ENCODE measurements at places on chromosomes 6 and 20.

DNA sequence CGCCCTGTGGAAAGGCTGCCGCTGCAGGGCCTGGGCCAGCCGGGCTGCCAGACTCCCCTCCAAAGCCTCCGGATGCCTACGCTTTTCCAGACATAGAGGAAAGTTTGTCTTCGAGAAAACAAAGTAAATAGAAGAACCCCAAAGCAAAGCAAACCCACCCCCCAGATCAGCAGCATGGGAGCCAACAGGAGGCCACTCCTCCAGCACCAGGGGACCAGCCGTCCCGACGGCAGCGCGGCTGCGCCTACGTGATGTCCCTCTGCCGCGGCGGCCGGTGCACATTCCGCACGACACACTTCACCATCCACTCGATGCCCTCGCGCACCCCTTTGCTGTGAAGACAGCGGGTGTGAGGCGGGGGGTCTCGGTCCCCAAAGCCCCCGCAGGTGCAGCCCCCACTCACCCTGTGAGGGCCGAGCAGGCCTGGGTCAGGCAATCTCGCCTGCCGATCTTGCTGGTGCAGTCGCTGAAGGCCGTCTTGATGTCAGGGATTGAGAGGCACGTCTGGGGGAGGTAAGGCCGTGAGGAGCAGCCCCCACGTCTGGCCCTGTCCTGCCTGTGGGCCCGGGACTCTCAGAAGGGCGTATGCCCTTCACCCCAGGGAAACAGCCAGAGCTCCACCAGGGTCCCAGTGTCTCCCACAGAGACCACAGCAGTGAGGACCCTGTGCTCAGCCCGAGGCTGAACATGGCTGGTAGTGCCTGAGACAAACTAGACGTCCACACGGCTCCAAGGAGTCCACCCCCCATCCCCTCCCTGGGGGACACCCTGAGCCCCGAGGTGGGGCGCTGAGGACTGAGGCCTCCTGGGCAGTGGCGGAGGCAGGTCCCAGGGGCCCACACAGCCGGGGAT, 4.0 kb downstream of the TNFRSF6B start:
- DNase-seq: no peak

DNA sequence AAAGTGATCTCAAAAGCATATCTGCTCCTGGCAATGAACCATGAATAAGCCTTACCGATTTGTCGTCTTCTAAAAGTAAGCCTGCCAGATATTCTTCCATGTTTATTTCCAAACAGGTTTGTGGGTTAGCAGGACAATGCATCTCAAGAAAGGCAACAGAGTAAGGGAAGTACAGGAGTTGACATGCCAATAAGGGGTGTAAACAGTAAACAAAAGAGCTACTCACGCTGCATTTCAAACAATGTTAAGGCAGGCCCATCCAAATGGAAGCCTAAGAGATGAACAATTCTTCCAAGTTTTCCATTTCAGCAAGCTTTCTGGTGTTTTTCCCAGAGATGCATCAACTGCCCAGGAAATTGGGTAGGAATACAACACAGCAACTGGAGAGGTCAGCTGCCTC, 27.8 kb upstream of the CRIP3 start:
- no peak for DNase-seq

GRCh38 chr20:19672498-19672897, 85.6 kb upstream of the RIN2 start:
- DNase-seq: no peak

GRCh38 chr20:39057911-39058310, 95.8 kb downstream of the DHX35 start:
- DNase-seq: no peak

- no peak for DNase-seq
These were observed 33.7 kb downstream of the NINL start for GRCh38 chr20:25551413-25552215.

DNA sequence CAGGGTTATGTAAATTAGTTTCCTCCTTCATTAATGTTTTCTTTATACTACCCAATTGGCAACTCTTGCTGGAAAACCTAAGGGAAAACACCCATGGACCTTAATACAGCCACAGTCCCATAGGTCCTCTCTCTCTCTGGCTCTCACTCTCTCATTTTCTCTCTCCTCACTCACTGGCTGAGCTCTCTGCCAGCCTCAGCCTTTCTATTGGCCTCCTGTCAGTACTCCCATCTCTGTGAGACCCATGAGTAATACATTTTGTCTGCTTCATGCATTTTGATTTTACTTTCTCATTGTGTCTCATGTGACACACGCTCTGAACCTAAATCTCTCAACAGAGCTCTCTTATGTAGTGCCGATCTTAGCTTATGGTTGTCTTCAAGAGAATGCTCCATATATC, 907.5 kb downstream of the C6orf118 start:
- no peak for DNase-seq

DNA sequence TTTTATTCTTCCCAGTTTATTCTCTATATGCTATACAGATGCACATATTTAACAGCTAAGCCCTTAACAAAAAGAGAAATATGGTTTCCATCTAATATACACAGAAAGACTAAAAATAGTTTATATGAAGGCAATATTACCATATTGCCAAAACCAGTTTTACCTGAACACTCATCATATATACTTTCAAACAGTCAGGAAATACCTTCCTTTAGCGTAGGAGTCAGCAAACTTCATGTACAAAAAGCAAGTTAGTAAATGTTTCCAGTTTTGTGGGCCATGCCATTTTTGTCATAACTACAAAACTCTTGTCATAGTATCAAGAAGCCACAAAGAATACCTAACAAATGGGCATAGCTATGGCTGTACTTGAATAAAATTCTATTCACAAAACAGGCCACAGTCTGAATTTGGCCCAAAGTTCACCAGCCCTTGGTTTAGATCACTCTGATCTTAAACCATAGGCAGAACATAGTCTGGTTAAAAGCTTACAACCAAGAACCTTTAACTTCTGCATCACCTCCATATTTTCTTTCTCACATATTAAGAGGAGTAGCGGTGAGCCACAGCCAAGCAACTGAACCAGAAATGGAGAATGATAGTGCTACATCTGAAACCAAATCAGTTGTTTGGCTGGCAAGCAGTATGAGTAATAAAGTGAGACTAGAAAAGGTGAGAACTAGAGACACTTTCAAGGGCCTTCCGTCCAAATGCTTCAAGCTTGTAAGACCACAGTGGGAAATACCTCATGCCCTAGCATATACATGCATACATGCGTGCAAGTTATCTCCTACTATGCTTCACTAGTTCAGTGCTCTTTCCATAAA, 116.6 kb downstream of the PTPRK start:
- no peak for DNase-seq

DNA sequence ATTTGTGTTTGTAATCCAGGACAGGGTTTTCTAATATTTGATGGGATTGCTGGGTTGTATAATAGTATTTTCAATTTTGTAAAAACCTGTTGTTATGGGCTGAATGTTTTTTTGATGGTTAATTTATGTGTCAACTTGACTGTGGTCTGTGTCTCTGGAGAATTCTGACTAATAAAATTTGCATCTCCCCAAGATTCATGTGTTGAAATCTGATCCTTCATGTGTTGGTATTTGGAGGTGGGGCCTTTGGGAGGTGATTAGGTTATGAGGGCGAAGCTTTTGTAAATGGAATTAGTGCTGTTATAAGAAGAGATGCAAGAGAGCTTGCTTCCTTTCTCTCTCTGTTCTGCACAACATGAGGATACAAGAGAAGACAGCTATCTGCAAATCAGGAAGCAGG, 48.7 kb upstream of the SAMD5 start:
- no peak for DNase-seq

DNA sequence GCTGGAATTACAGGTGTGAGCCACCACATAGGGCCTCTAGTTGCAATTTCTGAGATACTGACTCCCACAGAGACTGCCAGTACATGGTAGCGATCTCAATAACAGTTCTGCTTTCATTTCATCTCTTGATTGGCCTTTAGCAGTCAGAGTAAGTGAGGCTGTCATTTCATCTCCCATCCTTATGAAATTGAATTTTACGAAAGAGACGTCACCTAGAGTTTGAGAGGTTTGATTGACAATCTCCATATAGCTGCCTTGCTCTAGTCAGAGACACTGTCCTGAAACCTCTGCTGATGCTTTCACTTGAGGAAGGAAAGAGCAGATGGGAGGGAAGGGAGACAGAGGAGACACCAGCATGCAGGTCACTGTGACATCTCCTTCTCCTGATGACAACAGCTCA, 466.1 kb downstream of the NKAIN2 start:
- DNase-seq: no peak

DNA sequence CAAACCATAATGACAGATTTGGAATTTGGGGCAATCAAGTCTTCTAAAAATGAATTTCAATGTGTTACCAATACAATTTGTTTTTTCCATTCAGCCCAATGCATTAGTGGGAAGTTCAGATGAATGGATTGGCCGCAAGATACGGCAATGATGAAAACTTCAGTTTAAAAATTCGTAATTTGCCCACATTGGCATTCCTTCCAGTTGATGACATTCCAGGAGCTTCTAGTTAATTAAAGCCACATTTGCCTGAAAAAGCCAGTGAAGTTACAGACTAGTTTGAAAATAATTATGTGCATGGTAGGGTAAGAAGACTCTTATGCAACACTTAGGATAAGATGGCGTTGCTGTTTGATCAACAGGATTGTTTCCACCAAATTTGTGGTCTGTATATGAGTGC, 46.2 kb downstream of the NHLRC1 start:
- DNase-seq: no peak

DNA sequence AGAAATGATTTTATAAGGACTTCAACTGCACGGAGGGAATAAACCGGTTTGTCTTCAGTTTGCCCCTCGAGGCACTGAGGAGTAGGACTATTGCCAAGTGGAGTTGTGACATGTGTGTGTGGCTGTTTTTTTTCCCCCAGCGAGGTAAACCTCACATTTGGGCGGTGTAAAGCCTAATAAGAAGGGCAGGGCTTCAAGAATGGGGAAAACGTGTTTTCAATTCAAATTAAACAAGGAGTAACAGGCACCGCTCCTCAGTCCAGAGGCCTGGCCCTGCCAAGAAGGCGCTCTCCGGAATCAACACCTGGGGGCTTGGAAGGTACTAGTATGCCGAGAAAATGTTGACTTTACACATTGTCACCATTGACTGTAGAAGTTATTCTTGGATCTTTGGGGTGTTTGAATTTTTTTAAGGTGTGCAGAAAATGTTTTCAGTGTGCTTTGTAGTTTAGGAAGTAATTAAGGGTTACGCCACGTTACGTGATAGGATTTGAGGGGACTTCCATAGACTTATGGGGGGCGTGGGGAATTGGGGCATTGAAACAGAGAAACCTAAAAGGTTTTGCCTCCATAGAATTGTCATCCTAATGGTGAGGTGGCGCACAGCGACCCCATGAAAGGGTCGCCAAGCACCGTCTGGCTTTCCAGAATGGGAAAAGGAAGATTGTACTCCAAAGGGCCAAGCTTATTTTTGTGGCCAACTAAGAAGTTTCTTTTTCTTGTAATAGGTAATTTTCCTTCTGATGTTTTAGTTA, 791 bp downstream of the ADGRG6 start:
- DNase-seq: no peak

DNA sequence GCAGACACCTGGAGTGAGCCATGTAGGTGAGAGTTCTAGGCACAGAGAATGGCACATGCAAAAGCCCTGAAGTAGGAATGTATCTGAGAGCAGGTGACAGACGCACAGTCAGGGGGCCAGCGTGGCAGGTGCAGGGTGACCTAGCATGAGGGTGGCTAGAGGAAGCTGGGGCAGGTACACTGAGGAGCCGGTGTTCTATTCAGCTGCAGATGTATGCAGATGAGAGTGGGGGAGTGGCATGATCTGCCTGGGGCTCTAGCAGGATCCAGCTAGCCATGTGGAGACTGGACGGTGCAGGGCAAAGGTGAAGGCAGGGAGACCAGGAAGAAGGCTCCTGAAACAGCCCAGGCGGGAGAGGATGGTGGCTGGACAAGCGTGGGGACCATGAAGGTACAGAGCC, 10.7 kb downstream of the PEDS1 start:
- no peak for DNase-seq

DNA sequence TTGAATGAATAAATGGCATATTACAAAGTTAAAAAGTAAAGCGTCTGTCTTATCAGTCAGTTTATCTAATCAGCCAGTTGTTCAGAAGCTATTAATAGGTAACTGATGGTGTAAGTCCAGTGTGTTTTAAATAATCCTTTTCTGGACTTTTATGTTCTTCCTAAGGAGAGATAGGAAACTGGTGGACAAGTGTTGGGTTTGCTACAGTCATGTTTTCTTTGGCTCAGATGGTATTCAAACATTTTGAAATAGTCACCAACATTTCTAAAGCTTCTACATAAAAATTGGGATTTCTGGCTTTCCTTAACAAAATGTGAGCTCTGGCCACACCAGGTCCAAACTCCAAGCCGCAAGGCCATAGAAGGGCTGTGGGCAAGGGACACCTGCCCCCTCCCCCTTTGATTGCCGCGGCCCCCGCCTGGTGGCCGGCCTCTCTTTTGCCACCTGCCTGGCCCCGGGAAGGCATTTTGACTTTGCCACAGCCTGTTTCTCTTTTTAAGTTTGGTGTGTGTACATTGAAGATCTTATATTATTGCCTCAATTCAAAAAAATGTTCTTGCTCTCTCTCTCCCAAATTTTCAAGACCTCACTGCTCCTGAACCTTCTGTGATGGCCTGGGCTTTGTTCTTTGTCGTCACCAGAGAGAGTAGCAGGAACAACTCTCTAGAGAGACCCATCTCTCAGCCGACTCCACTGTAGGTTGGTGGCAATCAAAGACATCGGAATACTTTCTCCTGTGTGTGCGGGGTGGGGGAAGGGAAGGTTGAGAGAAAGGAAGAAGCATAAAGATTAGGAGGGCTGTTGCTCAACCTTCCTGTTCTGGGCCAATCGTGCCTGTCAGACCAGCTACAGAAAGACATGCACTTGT, 84.0 kb upstream of the ZNF217 start:
- DNase-seq: peak; percentile 64

GRCh38 chr6:16511723-16512489, 249.4 kb downstream of the ATXN1 start:
- peak; percentile 58 for DNase-seq

GRCh38 chr6:21531393-21531792, 62.2 kb upstream of the SOX4 start:
- DNase-seq: no peak

- DNase-seq: no peak
These were observed 104.6 kb upstream of the HTR1E start for GRCh38 chr6:86832686-86833085.

DNA sequence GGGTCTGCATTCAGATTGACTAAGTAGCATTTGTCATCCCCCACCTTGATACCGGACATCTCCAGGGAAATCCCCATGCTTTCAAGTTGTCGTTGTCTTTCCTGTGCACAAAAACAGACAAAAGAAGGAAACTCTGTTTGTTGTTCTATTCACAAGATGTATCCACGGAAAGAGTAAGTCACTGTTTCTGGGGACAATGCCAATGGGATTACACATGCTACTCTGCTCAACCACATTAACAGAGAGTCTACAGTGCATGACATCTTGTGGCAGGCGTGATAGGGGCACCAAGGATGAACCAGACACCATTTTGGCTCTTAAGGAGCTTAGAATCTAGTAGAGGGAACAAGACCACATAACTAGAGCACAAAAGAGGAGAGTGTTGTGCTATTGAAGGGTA, 124.4 kb upstream of the NUP153 start:
- no peak for DNase-seq

- DNase-seq: no peak
These were observed 163.6 kb upstream of the CENPW start for GRCh38 chr6:126176282-126176681.

- no peak for DNase-seq
These were observed 25.3 kb downstream of the SNX5 start for GRCh38 chr20:17943343-17943742.
